Activated T-cell treated with anti-CD3 and anti-CD28 coated beads for 48 hours (primary cell): ENCODE measurements at places on chromosomes 1 and 21.

DNA sequence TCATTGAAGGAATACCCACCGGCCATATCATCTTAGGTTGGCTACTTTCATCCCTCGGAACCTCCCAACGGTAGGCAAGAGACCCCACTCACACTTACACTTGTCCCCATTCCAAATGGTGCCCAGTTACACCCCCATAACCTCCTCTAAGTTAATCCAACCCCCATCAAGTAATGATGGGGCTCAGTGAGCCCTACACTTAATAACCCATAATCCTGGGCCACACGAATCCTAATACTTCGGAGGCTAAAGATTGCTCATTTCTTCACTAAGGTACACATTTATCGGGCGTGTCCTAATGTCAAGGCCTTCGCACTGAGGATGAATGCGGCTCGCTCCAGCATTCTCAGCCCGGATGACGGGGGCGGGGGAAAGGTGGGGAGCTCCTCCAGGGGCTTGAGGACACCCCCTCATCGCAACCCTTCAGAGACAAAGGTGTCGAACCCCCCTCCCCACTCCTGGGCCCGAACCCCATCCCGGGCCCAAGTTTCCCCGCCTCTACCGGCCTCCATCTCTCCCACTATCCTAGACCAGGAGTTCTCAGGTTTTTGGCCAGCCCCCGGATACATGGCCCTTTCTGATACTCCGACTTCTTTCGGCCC is 435 bp downstream of the ILF2 start:
- no peak for DNase-seq

GRCh38 chr1:76843821-76844464 is 23.3 kb upstream of the ST6GALNAC5 start:
- no peak for DNase-seq

DNA sequence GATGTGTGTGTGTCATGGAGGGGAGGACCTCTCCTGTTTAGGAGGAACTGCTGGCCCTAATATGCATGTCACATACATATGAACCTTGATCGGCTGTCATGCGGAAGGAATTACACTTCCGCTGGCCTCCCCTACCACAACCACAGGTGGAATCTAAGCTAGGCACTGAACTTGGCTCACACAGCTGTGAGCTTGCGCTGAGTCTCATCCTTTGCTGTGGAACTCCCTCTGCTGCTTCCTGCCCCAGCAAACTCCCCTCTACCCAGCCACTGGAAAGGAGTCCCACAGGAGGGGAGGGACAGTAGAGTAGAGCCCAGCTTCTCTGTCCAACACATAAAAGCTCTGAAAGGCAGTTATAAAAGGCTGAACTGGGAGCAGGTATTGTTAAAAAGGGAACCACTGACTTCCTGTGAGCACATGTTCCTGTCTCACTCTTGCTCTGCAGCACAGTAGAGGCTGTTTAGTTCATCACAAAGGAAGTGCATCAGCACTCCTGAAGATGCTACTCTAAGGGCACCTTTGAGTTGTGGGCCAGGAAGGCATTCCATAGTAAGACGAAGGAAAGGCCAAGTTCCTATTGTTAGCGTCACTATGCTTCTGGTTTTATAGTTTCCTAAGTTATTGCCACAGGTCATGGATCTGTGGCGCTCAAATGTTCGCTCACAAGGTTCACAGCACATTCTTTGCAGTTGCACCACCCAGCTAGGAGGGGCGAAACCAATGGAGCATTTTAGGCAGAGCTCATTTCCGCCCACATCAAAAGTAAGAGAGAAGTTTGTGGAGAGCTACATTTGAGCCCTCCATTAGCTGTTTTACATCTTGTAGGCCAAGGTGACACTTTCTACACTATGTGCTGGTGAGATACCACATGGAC is 17.7 kb upstream of the PTPRC start:
- DNase-seq = no peak

- DNase-seq = no peak
Measured at GRCh38 chr1:172826096-172826741, 167.3 kb downstream of the FASLG start.

- DNase-seq = no peak
Measured at GRCh38 chr1:24948079-24948827, 18.2 kb upstream of the RUNX3 start.

DNA sequence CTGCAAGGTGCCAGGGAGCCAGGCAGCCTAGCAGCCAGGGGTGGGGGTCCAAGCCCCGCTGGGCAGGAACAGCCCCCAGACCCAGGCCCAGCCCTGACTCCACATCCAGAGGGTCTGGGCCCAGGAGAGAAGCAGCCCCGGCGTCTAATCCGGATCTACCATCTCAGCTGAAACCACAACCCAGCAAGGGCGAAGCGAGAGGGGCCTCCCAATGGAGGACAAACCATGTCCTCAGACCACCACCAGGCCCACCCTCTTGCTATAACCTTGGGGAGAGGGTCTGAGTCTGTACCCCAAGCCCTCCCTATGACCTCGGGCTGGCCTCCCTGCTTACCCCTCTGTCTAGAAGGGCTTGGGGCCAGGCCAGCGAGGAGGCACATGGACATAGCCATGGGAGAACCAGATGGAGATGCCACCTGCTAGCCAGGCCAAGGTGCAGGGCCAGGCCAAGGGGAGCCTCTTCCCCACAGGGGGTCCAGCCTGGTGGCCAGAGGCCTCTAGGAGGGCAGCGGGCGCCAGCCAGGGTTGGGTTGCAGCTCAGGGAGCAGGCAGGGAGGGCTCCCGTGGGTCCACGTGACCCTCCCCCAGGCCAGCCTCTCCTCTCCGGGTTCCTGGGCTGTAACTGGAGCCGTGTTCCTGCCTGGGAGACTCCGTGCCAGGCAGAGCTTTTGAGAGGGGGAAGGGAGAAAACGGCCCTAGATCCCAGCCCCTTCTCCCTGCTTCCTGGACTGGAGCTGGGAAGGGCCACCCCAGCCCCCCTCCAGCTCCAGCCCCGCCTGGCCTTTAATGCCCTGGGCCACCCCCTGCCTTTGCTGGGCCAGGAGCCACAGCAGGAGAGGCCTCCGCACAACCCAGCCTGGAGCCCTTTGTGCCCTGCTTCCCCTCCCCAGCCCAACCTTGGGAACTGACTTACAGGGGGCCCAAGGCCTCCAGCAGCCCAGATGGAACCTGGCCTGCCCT is 2.5 kb downstream of the WNT9A start:
- DNase-seq = no peak
